ENCODE measurements at places on chromosomes 2 and 18.

DNA sequence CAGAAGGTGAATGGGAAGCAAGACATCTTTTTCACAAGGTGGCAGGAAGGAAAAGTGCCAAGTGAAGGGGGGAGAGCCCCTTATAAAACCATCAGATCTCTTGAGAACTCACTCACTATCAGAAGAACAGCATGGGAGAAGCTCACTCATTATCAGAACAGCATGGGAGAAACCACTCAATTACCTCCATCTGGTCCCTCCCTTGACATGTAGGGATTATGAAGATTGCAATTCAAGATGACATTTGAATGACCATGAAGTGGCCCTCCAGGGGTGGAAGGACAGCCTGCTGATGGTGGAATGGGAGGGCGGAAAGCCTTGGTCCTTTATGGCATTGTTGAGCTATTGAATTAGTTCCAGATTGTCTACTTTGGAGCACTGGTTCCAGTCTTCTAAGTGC is 413.0 kb upstream of the MEX3C start:
- no peak for DNase-seq

GRCh38 chr2:69631402-69631801 is 12.1 kb downstream of the AAK1 start:
- no peak for DNase-seq

- no peak for DNase-seq
These were observed 21.2 kb downstream of the QPCT start for GRCh38 chr2:37365669-37366068.

- no peak for DNase-seq
These were observed 19.1 kb downstream of the CAPG start for GRCh38 chr2:85390941-85391669.

- no peak for DNase-seq
These were observed 67.5 kb downstream of the TANC1 start for GRCh38 chr2:159035790-159036411.

GRCh38 chr2:16625201-16625729 is 40.4 kb downstream of the CYRIA start:
- DNase-seq: no peak

- no peak for DNase-seq
These were observed 67.6 kb downstream of the DHRS9 start for GRCh38 chr2:169136885-169137534.

DNA sequence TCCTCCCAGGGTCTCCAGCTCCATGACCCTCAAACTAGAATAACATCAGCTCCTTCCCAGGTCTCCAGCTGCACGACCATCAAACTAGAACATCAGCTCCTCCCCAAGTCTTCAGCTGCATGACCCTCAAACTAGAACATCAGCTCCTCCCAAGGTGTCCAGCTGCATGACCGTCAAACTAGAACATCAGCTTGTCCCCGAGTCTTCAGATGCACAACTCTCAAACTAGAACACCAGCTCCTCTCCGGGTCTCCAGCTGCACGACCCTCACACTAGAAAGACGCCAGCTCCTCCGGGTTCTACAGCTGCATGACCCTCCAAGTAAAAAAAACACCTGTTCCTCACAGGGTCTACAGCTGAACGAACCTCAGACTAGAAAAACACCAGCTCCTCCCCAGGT is 312.9 kb upstream of the TFPI start:
- no peak for DNase-seq

- DNase-seq: no peak
These were observed 18.1 kb downstream of the PPP4R1 start for GRCh38 chr18:9596226-9596625.

DNA sequence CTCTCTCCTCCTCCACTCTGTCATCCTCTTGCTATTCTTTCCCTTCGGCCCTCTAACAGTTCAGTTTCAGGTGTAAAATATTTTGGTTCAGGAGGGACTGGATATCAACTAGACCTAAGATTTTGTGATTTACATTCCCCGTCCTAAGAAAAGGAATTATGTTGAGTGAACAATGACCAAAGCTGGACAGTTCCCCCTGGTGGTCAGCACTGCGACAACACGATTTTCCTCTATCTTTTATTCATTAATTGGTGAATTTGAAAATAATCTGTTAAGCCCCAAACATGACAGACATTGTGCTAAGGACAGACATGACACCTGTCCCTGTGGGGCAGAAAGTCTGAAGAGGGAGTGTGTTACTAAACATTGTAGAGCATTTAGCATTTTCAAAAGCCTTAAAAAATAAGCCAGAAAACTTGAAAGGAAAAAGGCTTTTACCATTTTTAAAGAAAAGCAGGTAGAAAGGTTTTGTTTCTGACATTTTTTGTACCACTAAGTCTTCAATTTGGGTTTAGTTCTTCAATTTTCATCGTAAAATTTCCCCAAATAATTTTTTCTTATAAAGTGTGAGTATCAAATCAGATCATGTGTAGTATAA is 28.4 kb upstream of the GTF2A1L start:
- DNase-seq: peak; percentile 17

DNA sequence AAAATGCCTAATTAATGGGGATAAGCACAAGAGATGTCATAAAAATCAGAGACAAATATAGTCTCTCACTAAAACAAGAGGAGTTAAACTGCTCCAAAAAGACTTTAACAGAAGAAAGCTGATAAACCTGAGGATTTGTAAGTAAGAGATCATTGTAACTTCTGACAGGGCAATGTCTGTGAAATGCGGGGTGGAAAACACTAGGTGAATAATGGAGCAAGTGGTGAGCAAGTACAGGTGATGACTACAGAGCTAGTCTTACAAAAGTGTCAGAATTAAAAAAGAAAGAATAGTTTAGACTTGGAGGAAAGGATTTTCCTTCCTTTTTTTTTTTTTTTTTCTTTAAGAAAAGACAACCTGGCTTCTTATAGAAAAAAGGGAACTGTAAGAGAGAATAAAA is 22.7 kb downstream of the ATAD2B start:
- DNase-seq: no peak

DNA sequence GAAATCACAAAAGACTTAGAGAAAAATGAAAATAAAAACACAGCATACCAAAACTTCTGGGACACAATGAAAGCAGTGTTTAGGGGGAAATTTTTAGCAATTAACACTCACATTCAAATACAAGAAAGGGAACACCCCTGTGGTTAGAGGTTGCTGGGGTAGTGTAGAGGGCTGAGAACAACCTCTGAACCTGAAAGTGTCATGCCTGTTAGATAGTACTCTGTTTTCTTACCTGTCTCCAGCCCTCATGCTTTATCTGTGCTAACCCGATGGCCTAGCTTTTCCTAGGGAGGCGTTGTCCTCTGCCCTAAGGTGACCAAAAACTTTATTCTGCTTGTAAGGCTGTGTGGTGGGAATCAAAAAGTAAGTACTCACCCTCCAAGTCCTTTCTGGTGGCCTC is 122.6 kb upstream of the OTX1 start:
- DNase-seq: no peak

GRCh38 chr2:140667203-140667602 is 1463.6 kb downstream of the LRP1B start:
- DNase-seq: no peak

- DNase-seq: no peak
These were observed 394.1 kb upstream of the SYT4 start for GRCh38 chr18:43671431-43671830.

DNA sequence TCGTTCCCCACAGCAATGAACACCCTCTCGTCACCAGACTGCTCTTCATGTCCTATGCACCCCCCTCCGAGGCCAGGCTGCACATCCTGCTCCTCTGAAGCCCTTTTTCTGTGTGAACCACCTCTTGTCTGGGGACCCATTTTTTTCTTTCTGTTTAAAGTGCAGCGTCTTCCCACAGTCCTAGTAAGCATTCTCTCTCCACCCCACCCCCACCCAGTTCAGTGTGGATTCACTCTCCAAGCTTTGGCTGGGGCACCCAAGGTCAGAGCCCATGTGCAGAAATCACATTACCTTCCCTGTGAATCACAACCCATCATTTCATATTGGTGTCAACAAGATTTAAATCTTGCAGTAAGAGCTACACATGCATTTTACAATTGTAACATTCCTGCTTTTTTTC is 26.4 kb upstream of the PKDCC start:
- DNase-seq: no peak

DNA sequence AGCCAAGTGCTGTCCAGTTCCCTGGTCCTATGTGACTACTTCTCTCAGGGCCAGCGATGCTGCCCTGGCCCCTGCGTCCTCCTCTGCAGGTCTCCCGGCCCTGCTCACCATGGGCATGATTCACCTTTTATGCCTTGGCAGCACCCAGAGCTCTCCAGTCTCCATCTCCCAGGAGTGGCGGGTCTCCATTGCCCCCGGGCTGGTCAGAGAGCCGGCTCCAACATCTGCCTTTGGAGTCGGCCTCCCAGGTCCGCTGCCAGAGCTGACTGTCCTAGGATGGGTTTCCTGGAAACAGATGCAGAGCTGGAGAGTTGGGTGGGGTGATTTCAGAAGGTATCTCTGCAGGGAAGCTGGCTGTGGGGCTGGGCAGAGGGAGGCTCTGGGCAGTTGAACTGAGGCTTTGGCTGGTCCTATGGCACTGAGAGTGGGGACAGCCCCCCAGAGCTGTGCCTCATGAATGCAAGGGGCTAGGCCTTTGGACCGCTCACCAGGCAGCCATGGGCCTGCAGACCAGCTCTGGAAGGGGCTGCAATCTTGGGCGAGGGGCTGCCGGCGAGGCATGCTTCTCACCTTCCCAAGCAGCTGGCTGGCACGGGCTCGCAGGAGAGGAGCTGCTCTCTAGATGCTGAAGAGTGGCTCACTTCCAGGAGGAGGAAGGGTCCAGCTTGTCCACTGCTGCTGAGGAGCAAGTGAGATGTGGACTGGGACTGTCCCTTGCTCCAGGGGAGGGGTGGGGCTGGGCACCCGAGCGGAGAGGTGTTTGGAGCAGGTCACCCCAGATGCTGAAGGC is 59.8 kb upstream of the HS6ST1 start:
- DNase-seq: no peak

DNA sequence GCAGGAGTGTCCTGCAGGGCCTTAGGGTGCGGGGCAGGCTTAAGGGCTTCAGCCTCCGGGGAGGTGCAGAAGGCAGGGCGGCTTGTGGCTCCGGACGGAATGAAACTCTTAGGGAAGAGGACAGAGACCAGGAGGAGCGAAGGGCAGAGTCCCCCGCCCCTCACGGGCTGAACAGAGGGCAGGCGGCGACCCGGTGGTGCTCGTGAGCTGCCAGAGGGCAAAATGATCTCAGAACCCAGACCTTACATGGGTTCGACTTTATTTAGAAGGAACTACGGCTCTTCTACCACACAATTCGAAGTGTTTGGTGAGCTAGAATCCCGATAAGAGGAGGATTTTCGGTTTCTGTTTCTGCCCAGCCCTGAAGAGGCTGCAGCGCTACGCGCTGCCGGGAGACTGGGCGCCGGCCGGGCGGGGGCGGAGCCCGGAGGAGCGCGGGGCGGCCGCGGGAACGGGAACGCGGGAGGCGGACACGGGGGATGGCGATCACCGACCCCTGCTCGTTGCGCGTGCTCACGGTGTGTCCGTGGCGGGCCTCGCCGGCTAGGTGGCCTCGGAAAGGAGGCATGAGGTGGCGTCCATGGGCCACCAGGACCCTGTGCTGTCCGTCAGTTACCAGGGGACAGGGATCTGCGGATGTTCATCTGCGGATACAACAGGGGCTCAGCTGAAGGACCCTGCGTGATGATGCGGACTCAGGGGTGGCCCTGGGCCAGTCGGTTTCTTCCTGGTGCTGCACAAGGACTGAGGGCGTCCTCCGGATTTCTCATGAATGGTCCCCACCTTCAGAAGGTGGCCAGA is 4.2 kb upstream of the SP100 start:
- DNase-seq: peak; percentile 61

- no peak for DNase-seq
These were observed 36.4 kb downstream of the COL5A2 start for GRCh38 chr2:189142893-189143759.

DNA sequence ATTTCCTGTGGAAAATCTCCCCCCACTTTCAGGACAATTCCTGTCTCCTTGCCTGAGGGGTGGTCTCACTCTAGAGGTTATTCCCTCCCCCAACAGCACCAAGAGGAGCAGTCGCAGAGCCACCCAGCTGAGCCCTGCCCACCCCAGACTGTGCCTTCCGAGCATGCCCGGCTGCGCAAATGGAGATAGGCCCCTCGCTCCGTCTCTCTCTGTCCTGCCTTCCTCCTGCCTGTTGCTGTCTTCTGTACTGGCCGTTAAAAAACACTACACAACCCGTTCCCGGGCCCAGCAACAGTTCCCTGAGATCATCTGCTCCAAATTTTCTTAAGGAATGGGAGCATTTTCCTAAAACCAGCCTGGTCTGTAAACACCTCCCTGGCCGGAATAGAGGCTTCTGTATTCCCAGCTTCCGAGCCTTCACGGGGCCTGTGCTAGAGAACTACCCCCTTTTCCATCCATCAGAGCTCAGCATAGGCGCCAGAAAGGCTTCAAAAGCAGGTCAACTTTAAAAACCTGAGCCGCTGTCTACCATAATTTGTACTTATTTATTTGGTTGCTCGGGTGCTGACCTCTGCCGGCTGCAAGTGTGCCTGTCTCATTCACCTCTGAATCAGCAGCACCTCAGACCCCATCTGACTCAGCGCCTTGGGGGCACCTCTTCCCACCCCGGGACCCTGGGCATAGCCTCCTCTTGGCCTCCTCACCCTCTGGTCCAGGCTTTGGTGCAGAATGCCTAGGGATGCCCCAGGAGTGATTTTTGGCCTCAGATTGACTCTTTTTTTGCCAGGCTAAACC is 159.4 kb downstream of the PXDN start:
- DNase-seq: no peak

- DNase-seq: no peak
These were observed 28.6 kb downstream of the RBMS1 start for GRCh38 chr2:160465002-160465401.

DNA sequence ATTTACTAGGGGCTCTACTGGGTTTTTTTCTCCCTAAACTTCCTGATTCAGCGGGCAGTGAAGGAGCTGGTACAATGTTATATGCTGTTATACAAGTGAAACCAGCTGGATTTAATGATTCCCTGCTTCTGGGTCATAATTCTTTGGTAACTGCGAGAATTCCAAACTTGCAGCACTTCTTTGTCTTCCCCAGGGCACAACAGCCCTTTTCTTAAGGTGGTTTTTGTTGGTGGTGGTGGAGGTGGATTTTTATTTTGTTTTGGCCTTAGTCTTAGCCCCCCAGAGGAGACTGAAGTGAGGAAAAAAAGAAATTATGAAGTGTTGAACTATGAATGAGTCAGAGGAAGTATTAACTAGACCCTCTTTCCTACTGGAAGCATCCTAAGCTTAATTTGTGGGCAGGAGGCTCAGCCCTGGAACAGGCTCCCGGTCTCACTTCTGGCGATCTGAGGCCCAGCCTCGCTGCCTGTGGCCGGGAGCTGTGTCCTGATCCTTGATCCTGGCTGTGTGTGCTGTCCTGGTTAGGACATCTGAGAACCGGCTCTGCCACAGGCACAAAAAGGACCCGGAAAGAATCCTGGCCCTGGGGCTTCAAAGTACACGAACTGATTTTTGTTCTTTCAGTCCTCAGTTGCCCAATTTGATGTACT is 141.9 kb downstream of the LYPD6B start:
- DNase-seq: no peak

DNA sequence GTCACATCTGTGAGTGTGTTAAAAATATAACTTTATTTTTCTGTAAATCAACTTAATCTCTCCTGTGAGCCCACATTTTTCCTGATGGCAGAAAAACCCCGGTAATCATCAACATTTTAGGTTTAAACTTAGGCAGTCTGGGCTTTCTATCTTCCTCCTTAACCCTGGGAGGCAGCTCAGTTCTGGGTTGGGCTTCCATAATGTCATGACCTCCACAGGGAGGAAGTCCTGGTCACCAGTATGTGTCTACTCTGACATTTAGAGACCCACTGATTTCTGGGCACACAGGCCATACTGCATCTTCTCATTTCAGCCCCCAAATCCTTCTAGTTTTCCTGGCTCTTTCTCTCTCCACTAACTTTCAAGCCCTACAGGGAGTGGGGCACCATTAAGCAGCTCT is 181.2 kb downstream of the DYSF start:
- DNase-seq: no peak

- no peak for DNase-seq
These were observed 42.3 kb upstream of the NCOA1 start for GRCh38 chr2:24448797-24449196.

Data from H54 (cell line).